AG10803 (cell line): ENCODE measurements at places on chromosomes 11 and 22.

GRCh38 chr11:57311109-57311936 lies 13.4 kb downstream of the TNKS1BP1 start:
- DNase-seq: peak; percentile 98

GRCh38 chr11:94521684-94522083 lies 9.4 kb downstream of the C11orf97 start:
- DNase-seq: peak; percentile 42

DNA sequence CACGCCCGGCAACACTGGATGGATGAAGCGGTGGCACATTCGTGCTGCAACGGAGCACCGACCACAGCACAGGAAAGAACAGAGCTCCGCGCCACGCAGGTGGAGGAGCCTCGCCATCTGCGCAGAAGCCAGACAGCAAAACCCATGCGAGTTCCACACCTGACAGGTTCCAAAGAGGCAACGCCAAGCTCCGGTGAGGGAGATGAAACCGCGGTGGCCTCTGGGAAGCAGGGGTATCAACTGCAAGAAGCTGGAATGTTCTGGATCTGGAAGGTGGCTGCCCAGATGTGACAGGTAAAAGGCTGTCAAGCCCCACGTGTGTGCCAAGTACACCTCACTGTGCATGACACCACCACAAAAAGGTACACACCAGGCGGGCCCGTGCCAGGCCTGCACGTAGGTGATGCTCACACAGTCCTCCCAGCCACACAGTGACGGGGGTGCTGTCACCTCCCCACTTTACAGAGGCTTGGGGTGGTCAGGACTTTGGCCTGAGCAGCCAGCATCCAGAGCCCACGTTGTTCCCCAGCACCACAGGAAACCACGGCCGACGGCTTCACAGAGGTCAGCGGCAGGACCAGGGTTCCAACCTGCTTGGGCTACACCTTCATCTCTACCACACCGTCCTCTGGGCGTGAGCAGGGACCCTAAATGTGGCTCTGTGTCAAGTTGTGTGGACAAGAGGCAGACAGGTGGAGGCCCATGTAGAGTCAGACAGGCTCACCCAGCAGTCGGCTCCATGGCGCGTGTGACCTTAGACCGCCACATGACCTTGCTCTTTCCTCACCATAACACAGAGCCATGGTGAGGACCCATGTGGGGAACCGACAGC lies 19.7 kb upstream of the EFCAB6 start:
- DNase-seq: no peak

- no peak for DNase-seq
Observed at GRCh38 chr11:78374917-78375316, 42.7 kb downstream of the GAB2 start.

- DNase-seq: no peak
Observed at GRCh38 chr11:47329431-47329986, 23.0 kb downstream of the MYBPC3 start.

GRCh38 chr11:12393691-12394090 lies 16.3 kb downstream of the PARVA start:
- DNase-seq: peak; percentile 65

GRCh38 chr11:20337526-20338154 lies 25.9 kb upstream of the HTATIP2 start:
- no peak for DNase-seq

DNA sequence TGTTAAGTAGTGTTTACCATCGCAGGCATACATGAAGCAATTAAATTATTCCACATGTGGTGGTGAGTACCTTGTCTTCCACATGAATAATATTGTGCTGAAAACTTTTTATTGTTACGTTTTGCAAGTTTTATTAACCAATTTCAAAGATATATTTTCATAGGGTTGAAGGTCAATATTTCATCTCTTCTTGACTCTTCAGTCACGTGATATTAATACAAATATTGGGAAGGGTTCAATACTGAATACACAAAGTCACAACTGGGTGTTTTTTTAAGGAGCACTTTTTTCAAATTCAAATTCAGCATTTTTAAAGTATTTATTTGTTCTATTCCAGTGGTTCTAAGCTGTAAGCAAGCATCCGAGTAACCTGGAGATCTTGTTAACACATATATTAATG lies 348.9 kb downstream of the LRRC4C start:
- DNase-seq: no peak

GRCh38 chr11:35550374-35551036 lies 25.1 kb upstream of the PAMR1 start:
- peak; percentile 45 for DNase-seq

- no peak for DNase-seq
Observed at GRCh38 chr11:112777283-112777751, 183.9 kb upstream of the NCAM1 start.

- DNase-seq: peak; percentile 67
Observed at GRCh38 chr22:36546932-36547331, 18.0 kb upstream of the EIF3D start.

- no peak for DNase-seq
Observed at GRCh38 chr11:45337583-45338360, 51.6 kb upstream of the SYT13 start.

DNA sequence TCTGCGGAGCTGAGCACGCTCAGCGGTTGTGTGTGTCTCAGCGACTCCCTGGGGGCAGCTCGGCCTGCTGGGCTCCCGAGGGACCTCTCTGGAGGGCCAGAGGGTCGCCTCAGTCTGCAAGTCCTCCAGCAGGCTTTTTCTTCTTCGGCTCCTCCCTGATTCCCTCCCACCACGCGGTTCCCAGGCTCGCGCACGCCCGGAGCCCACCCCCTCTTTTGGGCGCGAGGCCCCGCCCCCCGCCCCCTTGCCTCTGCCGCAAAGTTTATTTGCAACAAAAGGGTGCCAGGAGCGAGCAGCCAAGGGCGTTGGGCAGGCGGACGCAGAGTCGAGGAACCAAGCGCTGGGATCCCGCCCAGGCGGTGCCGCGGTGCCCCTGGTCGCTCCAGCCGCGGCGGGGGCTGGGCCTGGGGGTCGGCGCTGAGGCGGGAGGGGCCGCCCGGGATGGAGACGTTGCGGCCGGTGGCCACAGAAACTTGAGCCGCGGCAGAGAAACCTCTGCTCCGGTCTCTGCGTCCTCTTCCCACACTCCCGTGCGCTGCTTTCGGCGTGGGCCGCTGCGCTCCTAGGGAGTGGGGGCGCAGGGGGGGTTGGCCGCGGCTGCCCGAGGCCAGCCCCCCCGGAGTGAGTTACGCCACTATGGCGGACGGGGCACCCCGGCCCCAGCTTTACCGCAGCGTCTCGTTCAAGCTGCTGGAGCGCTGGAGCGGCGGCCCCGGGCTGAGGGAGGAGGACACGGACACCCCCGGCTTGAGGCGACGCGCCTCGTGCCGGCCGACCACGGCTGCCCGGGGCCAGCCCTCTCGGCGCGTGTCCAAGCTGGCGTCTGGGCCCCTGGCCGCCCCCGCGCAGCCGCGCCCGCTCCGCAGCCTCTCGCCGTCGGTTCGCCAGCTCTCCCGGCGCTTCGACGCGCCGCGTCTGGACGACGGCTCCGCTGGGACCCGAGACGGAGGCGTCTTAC lies at the start of gene ARHGEF17:
TSS of gene ARHGEF17 (plus strand) at position 274 of the 958 bp plus-strand sequence. CDS start at position 637, 363 bp downstream.
- DNase-seq: peak; percentile 76

DNA sequence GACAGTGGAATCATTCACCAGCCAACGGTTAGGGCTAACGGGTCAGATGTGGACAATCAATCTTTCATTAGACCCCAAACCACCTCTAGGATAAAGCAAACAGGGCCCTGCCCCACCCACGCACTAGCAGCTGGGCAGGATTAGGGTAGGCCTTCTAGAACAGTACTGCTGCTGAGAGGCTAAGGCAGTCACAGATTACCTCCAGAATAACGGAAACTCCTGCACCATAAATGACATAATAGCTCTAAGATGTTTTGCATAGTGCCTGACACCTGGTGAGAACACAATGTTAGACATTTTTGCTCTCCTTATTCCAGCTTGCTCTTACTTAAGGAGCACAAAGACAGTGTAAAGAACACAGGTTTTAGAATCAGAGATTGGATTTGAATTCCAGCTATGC lies 1.8 kb downstream of the SYTL2 start:
- no peak for DNase-seq

DNA sequence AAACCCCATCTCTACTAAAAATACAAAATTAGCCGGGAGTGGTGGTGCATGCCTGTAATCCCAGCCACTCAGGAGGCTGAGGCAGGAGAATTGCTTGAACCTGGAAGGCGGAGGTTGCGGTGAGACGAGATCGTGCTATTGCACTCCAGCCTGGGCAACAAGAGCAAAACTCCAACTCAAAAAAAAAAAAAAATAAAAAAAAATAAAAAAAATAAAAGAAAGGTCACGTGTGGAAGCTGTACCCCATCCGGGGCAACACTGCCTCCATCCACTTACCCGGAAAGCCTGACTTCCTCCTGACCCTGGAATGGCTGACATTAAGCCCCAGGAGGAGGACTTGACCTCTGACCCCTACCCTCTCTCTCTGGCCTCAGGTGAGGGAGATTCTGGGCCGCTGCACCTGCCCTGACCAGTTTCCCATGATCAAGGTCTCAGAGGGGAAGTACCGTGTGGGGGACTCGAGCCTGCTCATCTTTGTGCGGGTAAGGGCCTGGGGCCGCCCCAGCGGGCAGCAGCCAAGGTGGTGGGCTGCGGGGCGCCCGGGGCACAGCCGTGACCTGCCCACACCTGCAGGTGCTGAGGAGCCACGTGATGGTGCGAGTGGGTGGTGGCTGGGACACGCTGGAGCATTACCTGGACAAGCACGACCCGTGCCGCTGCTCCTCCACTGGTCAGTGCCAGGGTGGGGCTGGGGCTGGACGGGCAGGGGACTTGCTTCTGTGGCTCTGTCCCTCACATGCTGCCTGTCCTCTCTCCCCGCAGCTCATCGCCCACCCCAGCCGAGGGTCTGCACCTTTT lies 3.8 kb downstream of the GAS2L1 start:
- DNase-seq: no peak

- no peak for DNase-seq
Observed at GRCh38 chr11:84566671-84567070, 1060.5 kb downstream of the DLG2 start.

GRCh38 chr22:42365111-42365865 lies 66.9 kb downstream of the NFAM1 start:
- peak; percentile 31 for DNase-seq

DNA sequence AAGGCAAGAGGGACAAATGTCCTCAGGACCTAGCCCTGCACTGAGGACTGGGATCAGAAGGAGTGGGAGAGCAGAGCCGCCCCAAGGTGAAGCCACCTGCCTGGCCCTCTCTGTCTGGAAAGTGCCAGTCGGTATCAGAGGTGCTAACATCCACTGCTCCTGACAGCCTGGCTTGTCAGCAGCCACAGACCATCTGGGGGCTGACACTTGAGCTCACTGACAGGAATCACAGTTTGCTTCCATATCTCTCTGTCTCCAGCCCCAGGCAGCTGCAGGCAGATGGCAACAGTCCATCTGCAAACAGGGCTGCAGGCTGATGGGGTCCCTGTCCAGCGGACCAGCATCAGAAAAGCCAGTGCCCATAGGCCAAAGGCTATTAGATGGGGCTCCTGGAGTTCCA lies 5.5 kb downstream of the OPCML start:
- DNase-seq: no peak

- DNase-seq: no peak
Observed at GRCh38 chr11:118227865-118228785, 3.3 kb upstream of the JAML start.

DNA sequence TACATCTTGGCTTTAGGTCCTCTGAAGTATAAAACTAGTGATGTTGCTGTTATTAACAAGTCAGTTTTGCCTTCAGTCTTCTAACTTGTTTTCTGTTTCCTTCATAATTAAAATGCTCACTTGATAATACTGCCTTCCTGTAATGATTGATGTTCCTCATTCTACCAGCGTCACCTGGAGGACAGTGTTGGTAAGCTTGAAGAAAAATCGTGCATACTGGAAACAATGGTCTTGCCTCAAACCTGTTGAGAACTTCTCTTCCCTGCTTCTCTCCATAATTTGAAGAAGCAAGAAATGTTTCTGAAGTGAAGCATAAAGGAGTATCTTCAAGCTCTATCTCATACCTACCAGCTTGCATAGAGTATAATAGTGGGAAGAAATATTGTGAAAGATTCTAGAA lies 3.0 kb downstream of the YWHAH start:
- DNase-seq: no peak

DNA sequence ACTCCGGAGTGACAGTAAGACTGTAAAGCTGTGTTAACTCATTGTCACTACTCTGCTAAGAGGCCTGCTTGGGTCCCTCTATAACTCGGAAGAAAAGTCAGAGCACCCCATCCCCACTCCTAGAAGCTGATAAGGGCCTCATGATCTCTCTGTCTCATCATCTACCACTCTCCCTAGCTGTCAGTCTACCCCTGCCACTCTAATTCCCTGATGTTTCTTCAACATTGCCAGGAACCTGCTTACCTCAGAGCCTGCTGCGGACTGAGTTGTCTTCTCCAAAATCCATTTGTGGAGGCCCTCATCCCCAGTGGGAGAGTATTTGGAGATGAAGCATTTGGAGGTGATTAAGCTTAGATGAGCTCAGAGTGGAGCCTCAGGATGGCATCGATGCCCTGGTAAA lies 1092.2 kb downstream of the TBC1D22A start:
- DNase-seq: no peak

DNA sequence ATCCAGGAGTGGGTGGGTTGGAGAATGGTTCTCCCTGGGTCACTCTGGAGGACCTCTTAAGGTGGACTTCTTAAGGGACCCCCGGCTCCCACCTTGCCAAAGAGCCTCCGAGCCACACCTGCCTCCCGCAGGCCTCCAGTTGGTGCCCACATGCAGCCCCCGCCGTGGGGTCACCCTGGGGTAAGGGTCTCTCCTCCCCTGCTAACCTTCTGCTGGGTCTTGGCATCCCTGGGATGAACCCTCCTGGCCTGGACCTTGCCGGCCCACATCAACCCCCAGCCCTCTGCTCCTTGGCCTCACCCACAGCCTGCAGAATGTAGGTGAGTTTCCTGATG lies 12.5 kb upstream of the MUC6 start:
- DNase-seq: no peak

DNA sequence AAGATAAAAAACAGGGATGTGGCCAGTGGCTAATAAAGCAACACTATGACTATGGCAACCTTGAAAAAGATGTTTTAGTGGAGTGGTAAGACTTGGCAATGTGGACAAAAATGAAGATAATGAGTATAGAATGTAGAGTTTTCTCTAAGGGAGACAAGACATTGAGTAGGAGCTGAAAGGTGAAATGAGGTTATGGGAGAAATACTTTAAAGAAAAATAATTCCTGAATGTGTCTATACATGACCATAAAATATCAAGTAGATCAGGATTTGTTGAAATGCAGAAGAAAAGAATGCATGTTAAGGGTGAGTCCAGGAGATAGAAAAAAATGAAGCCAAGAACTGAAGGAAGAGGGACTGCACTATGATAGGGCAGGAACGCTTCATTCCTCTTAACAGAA lies 101.6 kb upstream of the CARD18 start:
- DNase-seq: peak; percentile 20

DNA sequence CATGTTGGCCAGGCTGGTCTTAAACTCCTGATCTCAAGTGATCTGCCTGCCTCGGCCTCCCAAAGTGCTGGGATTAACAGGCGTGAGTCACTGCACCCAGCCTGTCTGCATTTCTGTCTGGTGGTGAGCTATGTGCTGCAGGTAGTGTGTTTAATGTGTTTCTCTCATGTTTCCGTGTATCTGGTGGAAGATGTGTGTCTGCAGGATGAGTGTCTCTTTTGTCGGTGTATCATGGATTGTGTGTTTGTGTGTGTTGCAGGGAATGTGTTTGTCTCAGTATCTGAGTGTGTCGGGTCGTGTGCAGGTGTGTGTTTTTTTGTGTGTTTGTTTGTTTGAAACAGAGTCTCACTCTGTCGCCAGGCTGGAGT lies 16.1 kb downstream of the SCARF2 start:
- no peak for DNase-seq

- no peak for DNase-seq
Observed at GRCh38 chr11:65850217-65851082, 7.5 kb downstream of the CFL1 start.
